T-cell (primary cell): ENCODE measurements at places on chromosomes 5 and 9.

DNA sequence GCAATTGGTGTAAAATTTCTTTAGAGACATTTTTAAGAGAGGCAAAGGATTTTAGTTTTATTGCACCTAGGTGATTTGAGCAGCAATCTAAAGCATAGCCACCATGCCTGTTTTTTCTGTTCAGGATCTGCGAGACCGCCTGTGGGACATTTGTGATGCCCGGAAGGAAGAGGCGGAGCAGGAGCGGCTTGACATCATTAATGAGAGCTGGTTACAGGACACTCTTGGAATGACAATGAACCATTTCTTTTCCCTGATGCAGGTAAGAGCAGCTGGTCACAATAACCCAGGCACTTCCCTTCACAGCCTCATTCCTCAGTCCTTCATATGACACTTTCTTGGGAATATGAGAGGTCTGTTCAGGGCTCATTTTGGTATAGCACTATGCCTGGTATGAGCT lies 103.2 kb upstream of the IL7R start:
- no peak for DNase-seq

DNA sequence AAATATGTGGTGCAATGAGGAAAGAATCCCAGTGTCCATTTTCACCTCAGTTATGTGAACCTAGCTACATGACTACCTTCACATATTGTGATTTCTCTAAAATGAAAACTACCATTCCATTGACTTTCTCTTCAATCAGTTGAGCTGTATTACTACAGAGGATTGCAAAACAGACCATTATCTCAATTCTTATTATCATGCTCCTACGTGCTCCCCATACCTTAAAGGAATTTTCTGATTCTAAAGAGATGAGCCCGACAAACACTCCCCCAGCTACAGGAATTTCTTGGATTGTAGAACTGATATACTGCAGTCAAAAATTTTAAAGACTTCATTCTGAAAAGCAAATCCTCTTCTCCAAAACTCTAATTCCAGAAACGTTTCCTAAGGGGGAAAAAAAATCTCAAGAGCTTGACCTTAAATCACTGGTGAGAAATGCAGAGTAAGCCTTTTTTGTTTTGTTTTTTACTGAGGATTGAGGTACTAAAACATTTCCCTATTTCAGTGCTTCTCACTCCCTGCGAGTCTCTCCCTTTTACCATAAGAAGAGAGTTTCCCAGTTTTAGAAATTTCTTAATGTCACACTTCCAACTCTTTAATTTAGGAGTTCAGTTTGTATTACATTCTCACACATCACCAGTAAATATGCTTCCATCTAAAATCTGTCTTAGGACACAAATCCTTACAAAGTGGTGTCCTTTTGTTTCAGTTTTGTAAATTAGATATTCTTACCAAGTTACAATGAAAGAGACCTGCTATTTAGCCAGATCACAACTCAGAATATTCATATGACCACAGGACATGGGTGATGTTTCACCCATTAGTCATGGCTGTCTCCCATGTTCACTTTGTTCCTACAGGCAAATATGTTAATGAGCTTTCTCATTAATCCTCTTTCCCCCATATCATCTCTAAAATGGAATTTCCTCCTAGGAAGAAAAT lies 203.8 kb downstream of the TSSK1B start:
- no peak for DNase-seq

DNA sequence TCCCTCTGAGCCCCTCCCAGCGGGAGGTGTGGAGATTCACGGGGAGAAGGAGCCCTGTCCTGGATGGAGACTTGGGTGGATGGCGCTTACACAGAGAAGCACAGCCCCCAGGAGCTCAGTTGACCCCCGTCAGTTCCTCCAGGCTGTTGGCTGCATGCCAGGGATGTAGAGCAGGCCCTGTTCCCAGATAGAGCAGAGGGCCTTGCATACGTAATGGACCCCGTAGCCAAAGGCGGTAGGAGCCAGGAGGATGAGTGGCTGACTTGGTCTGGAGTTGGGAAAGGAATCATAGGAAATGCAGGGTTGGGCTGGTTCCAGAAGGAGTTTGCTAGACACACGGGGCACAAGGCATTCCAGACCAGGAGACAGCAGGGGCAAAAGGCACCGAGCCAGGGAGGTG lies 2.5 kb downstream of the PMPCA start:
- no peak for DNase-seq

- DNase-seq: no peak
Measured at GRCh38 chr5:29960323-29960722, 1233.2 kb upstream of the CDH6 start.

DNA sequence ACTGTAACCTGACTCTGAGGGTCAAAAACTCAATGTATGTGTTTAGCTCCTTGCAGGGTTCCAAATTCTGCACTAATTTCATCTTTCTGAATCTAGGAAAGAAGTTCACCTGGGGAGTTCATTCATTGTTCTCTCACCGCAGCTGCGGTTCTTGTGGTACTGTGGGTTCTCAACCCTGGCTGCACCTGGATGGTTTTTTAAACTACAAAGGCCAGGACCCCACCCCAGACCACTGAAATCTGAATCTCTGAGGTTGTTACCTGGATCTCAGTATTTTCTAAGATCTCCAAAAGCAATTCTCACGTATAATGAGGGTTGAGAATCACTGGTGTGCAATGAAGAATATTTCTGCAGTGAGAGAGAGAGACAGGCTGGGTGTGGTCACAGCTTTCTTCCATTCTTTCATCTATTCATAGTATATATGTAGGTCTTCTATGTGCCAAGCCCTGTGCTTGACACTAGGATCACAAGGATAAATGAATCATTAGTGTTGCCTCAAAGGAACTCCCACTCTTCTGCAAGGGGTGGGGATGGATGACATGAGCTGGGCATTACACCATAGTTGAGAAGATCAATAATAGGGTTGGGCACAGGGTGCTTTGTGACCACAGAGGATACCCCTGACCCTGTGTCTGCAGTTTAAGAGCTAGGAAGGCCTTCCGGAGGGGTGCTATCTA lies 109.8 kb downstream of the GALNT10 start:
- DNase-seq: no peak

GRCh38 chr9:16864649-16865434 lies 5.6 kb downstream of the BNC2 start:
- no peak for DNase-seq

- no peak for DNase-seq
Measured at GRCh38 chr9:4563105-4563504, 72.8 kb downstream of the SLC1A1 start.

DNA sequence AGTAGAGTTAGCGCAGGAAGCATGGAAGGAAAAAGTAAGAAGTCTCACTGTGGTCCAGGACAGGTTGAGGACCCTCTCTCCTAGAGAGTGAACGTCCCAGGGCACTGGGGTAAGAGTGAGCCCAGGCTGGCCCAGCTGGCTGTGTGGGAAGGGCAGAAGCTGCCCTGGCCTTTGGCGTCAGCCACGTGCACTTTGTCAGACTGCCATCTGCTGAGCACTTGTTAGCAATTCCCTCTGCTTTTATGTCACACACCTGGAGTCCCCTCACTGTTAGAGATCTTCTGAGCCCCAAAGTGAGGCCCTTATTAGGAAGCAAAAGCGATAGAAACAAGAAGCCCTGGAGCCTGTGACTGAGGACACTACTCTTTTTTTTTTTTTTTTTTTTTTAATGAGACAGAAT lies 79.1 kb downstream of the UGCG start:
- no peak for DNase-seq

GRCh38 chr5:60295423-60295822 lies 401.9 kb upstream of the PDE4D start:
- no peak for DNase-seq
